Cardiac muscle cell (in vitro differentiated cells and primary cell): ENCODE measurements at places on chromosomes 3 and 15.

DNA sequence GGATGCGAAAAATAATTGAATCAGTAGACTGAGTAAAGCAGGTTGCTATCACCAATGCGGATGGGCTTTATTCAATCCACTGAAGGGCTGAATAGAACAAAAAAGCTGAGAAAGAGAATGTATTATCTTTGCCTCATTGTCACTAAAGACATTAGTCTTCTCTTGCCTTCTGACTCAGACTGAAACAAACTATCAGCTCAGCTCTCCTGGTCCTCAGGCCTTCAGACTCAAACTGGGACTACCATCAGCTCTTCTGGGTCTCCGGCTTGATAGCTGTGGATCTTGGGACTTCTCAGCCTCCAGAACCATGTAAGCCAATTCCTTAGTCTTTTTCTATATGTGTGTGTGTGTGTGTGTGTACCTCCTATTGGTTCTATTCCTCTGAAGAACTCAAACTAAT is 12.6 kb downstream of the IFT57 start:
- DNase-seq, result no peak

DNA sequence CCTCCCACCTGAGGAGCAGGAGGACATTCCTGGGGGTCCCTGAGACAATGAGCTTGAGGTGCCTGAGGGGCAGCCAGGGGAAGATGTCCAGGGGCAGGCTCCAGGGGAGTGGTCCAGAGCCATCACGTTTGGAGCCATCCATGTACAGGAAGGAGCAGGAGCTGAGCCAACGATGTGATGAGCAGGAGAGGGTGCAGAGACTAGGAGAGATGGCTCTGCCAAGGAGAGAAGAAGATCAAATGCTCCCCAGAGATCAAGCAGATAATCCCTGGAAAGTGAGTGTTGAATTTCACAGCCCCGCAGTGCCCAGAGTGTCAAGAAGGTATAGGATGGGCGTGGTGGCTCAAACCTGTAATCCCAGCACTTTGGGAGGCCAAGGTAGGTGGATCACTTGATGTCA is 97.8 kb upstream of the HERC1 start:
- DNase-seq, result no peak

DNA sequence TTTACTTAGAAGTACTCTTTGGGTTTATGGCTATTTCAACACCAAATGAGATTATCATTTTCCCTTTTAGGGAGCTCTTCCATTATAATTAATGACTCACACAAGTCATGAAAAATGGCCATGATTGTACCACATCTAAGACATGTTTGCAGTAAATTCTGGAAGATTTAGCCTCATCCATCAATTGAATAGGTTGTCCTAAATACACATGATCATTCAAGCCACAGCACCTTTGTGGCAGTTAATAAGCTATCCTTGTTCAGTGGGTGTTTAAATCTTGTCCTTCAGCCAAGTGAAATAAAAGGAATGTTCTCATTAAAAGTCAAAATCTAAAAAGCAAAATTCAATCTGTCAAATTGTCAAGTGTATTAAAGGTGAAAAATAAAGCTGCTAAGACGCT is 237.5 kb downstream of the ZPLD1 start:
- DNase-seq, result no peak

DNA sequence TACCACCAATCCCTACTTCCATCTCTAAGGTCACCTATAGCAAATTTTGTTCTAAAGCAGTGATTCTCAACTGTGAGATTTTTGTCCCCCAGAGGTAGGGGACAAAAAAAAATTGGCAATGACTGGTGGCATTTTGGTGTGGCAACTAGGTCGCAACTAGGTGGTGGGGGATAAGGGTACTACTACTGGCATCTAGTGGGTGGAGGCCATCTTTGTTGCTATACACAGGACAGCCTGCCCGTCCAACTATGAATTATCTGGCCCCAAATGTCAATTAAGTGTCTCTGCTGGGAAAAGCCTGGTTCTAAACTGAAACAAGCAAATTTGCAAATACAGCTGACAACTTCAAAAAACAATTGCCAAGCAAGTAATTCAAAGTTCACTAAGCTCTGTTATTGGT is 1.4 kb downstream of the MTMR10 start:
- no peak for DNase-seq

- no peak for DNase-seq
Observed at GRCh38 chr3:141526709-141527108, 39.9 kb downstream of the RASA2 start.

GRCh38 chr3:69254351-69254750 is 131.5 kb downstream of the FRMD4B start:
- DNase-seq, result no peak

GRCh38 chr3:183845090-183845489 is 19.7 kb upstream of the MAP6D1 start:
- no peak for DNase-seq

DNA sequence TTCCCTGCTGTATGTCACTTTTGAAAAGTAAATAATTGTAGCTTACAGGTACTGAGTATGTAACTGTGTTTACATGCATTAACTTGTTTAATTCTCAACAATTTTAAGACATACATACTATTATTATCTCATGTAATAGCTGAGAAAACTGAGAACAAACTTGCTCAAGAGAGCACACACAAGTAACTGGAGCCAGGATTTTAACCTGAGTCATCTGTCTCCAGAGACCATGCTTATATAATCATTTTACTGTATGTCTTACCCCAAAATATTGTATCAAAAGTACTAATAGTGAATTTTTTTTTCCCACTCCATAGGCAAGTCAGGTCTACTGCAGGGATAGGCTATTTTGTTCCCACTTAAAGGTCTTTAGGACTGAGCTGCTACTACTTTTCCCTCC is 95.4 kb downstream of the FEZF2 start:
- no peak for DNase-seq

DNA sequence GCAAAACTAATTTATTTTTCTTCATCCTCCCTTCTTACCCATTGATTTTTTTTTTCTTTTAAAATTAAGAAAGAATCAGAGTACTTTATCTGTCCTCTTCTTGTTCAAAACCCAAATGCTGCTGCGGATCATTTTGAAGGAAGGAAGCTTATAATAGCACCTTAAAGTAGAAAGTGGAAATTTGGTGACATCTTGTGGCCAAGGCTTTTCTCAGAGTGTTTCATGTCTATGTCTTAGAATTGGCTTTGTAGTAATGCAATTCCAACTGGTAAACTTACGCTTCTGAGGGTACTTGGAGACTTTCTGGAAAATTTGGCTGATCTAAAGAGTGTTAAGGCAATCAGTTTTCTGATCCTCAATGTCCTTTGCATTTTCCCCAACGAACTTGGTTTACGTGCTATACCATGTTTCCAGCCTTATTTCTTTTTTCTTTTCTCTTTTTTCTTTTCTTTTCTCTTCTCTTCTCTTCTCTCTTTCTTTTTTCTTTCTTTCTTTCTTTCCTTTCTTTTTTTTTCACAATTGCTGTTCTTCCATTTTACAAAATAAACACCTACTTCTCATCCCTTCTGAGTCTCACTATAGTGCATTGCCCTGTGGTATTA is 30.7 kb downstream of the C3orf38 start:
- DNase-seq, result peak; percentile 75

DNA sequence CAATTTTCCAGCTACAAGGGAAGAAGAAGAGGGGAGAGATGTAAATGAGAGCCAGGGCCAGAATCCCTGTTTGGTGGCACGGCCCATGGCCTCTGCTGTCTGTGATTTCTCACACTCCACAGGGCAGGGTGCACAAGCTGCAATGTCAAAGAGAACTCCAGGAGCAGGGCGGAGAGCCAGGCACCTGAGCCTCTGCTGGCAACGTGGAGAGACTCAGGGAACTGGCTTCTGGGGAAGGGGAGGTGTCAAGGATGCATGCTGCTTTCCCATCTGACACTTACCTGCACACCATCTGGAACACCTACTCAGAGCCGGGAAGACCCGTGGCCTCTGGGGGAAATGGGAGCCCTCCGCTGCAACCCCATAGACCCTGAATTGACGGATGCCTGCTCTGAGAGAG is 507.5 kb upstream of the NR2F2 start:
- no peak for DNase-seq

DNA sequence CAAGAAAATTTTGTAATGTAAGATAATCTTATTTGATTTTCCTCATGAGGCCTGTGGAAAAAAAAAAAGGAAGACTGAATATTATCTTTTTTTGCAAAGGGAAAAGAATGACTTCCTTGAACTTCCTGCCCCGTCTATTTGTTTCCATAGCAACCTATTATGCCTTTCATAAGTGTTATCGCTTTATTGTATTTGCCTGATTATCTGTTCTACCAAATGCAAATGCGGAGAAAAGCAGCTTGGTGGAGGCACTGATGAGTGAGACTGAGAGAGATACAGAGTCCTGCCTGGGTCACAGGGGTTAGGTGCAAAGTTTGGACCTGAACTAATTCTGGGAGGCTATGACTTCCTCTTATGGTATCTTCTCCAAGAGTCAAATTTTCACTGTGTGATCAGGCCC is 334.0 kb upstream of the KCNMB2 start:
- DNase-seq, result no peak

- DNase-seq, result no peak
Observed at GRCh38 chr15:25236861-25237155, 202.0 kb downstream of the UBE3A start.

- no peak for DNase-seq
Observed at GRCh38 chr3:67346081-67346480, 308.3 kb downstream of the SUCLG2 start.

- no peak for DNase-seq
Observed at GRCh38 chr3:49406571-49407565, 4.9 kb downstream of the RHOA start.

DNA sequence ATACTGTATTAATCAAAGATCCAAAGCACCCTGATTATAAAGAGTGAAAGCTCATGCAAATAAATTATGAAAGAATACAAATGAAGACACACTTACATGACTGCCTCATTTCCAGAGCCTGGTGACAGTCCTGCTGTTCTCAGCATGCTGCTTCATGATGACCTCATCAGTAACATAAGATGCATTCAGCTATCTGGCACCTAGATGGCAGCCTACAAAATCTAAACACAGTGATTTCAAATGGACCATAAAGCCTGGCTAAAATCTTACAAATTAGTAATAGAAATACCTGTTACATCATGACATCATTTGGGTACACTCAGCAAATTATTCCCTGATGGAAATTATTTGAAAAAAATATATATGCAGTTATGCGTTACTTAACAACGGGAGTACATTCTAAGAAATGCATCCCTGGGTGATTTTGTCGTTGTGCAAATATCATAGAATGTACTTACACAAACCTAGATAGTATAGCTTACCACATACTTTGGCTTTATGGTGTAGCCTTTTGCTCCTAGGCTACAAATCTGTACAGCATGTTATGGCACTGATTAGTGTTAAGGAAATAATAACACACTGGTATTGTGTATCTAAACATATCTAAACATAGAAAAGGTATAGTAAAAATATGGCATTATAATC is 207.2 kb downstream of the EPHA3 start:
- DNase-seq, result peak; percentile 49

- DNase-seq, result no peak
Observed at GRCh38 chr3:52399593-52399992, 45.3 kb downstream of the SEMA3G start.

- DNase-seq, result no peak
Observed at GRCh38 chr3:72523429-72524151, 324.7 kb downstream of the SHQ1 start.

- no peak for DNase-seq
Observed at GRCh38 chr15:45546789-45547188, 24.2 kb upstream of the SLC30A4 start.

DNA sequence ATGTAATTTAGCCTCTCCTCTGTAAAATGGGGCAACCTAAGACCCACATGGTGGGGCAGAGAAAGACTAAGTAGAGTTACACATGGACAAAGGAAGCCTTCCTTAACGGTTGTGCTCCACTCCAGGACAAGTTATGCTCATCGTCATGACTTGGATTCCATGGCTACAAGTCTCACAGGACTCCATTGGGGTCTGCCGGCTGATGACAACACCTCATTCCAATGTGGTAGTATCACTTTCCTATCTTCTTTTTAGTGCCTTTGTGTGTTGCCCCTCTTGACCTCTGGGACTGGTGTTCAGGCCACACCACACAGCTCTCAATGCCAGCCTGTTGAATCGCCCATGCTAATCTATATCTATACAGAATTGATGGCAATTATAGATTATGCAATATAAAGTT is 181.3 kb upstream of the WNT5A start:
- no peak for DNase-seq

GRCh38 chr3:156620260-156620659 is 54.1 kb upstream of the TIPARP start:
- DNase-seq, result no peak

- DNase-seq, result peak; percentile 54
Observed at GRCh38 chr3:196323691-196324090, 5.7 kb upstream of the DYNLT2B start.

DNA sequence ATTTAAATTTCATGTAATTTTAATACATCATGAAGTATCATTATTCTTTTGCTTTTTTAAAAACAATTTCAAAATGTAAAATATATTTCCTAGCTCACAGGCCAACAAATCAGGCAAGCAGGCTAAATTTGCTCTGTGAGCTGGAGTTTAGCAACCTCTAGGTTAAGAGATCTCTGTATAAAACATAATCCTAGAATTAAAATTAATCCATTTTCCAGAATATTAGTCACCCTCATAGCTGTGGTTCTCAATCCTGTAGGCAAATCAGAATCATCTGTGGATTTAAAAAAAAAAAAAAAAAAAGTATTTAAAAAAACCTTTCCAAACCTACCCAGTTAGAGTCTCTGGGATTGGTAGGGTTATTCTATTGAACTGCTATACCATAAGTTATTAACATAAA is 209.7 kb downstream of the MINAR1 start:
- no peak for DNase-seq
